ENCODE measurements at places on chromosomes 6 and 20.

DNA sequence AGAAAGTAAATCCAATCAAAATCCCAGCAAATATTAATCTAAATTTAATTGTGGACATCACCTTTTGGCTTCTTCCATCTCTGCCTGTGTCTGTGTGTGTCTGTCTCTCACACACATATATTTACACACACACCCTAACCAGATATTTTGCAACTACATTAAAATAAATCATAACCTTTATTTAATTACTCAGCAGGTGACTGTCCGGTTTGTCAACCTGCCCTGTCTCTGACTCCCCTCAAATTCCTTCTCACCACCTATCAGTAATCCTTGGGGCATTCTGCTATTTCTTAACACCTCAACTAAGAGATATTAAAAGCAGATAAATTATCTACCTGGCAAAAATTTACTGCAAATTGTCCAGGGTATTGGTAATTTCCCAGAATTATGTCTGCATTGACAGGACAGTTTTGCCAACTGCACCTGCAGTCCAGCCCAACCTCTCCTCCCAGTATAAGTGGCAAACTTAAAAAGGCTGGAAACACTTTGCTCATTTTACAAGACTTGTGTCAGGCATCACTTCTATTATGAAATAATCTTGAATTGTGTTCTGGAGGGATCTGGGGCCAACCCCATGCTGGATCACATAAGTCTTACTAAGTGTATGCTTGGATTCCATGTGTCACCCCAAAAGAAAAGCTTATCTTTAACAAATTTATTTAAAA is 216.1 kb downstream of the GMDS start:
- DNase-seq: no peak

DNA sequence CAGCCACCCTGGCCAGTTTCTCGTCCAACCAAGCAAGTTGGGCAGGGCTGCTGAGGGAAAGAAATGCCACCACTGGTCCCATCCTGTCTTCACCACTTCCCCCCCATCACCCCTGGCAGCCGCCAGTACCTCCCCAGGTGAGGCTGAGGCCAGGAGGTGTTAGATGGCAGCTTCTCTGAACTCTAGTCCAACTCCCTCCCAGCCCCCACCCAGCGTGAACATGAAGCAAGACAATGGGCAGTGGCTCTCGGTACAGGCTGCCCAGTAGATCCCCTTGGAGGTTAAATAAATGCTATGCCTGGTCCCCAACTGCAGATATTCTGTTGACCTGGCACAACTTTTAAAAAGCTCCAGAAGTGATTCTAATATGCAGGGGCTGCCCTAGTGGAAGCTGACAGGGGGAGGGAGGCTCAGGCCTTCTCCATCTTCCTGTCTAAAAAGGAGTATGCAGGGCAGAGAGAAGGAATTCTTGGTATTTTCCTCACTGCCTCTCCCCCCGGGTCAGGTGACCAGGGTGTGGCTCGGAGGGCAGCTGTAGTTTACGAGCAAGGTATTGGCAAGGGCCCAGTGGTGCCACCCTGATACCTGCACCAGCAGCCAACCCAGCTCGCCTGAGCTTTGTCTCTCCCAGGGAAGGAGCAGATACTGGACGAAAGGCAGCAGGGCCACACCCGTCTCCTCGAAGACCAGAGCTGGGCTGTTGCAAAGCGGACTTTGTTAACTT is 25.7 kb downstream of the KCNK5 start:
- DNase-seq: no peak

GRCh38 chr6:149440735-149441671 is 40.9 kb downstream of the SUMO4 start:
- no peak for DNase-seq

- DNase-seq: no peak
Measured at GRCh38 chr6:138638604-138639003, 135.0 kb upstream of the CCDC28A start.

DNA sequence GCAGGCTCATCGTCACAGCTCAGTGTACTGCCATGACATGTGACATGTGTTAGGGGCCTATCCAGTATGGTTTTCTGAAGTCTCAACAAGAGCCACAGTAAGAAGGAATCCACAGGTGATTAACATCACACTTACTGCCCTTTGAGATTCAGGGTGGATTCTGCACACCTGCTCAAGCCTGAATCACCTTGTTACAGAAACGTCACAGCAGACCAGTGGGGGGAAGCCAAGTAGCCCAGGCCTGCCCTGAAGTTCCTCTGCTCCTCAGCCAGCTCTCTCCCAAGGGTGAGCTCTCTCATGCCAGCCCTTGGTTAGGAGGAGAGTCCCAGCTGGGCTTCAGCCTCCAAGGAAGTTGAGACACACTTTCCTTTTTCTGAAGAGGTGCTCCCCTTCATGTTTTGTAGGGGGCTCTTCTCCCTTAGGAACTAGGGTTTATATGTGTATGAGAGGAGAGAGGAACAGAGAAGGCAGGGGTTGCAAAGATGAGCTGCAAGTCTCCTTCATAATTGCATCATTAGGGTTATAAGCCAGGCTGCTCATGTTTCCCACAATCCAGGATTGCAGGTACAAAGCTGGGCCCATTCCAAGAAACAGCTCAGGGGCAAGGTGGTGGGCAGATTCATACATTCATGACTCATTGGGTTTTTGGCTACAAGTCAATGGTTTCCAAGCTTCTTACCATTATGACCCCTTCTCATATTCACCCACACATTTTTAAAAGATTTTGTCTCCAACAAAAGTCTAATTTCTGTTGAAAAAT is 11.6 kb downstream of the GSS start:
- no peak for DNase-seq

GRCh38 chr6:113847447-113847846 is 9.7 kb upstream of the MARCKS start:
- no peak for DNase-seq

DNA sequence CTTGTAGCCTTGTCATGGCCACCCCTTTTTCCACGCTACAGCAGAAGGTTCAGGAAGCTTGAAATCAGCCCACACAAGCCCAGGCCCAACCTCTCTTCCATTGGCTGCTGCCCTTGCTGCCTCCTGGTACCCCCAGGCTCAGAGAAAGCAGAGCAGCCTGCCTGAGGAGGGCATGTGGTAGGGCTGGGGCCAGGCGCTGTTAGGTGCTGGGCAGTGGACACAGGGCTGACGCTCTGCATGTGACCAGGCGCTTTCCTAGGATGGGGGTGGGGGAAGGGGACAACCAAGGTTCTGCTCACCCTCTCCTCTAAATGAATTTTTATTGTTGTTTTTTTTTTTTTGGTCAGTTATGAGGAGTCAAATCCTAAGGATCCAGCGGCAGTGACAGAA is 36.3 kb upstream of the ID1 start:
- peak; percentile 59 for DNase-seq

GRCh38 chr6:31122791-31123706 is 2.8 kb upstream of the CDSN start:
- peak; percentile 48 for DNase-seq

- DNase-seq: no peak
Measured at GRCh38 chr20:32803092-32803491, 16.7 kb upstream of the MAPRE1 start.

- no peak for DNase-seq
Measured at GRCh38 chr6:46983007-46983411, 59.1 kb downstream of the ADGRF1 start.

- DNase-seq: peak; percentile 39
Measured at GRCh38 chr6:163414946-163415619, 565 bp downstream of the QKI start.

GRCh38 chr20:51059862-51060261 is 37.0 kb upstream of the KCNG1 start:
- no peak for DNase-seq

DNA sequence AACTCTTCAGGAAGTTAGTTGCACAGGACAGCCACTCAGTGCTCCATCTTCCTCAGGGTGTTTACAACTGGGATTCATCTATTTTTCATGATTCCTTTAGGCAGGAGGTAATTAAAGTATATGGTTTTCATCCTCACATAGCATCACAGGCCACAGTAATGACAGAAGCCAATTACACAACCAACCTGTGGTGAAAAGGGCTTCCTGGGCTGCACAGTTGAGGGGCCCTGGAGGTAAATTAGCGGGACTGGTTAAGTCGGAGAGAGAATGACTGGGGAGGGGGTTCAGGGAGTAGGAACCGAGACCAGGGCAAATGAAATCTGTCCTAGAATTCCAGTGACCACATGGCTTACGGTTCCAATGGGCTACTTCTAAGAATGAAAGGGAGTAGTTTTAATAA is 37.0 kb downstream of the BAK1 start:
- DNase-seq: no peak

DNA sequence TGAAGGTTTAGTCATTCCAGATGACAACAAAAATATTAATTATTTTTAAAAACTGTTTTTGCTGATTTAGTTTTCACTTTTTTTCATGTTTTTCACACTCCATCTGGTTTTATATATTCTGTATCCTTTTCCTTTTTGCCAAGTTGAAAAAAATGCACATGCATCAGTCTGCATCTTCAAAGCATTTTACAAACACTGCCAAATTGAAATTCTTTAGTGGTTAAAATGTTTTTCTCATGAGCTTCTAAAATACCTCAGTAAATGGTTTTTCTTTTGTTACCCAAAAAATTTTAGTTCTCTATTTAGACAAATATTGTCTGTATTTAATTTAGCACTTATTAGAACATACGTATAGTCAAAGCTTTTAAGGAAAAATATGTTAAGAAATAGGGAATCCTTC is 386.9 kb upstream of the HSF2 start:
- no peak for DNase-seq

GRCh38 chr6:87274660-87275274 is 47.6 kb upstream of the SMIM8 start:
- no peak for DNase-seq

- DNase-seq: no peak
Measured at GRCh38 chr6:73455865-73456629, 4.0 kb upstream of the CGAS start.

GRCh38 chr6:39785281-39785680 is 6.9 kb upstream of the DAAM2 start:
- no peak for DNase-seq

DNA sequence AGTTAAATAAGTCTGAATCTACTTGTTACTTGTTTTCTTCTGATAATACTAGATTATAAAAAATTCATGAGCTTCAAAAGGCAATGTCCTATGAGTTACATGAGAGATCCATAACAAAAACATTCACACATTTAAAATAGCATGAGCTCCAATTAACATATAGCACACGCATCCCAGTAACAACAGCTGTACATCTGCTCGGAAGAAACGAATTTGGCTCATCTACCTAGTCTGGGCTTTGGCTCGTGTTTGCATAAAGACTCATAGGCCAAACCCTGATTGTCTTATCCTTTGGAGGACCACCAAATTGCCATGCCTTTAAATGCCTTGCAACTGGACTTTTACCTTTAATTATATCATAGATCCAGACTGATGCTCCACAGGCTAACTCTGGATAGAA is 259.7 kb upstream of the CHD6 start:
- DNase-seq: no peak

- no peak for DNase-seq
Measured at GRCh38 chr6:53325785-53326184, 23.0 kb downstream of the ELOVL5 start.

- no peak for DNase-seq
Measured at GRCh38 chr20:25279403-25279802, 31.5 kb downstream of the PYGB start.

DNA sequence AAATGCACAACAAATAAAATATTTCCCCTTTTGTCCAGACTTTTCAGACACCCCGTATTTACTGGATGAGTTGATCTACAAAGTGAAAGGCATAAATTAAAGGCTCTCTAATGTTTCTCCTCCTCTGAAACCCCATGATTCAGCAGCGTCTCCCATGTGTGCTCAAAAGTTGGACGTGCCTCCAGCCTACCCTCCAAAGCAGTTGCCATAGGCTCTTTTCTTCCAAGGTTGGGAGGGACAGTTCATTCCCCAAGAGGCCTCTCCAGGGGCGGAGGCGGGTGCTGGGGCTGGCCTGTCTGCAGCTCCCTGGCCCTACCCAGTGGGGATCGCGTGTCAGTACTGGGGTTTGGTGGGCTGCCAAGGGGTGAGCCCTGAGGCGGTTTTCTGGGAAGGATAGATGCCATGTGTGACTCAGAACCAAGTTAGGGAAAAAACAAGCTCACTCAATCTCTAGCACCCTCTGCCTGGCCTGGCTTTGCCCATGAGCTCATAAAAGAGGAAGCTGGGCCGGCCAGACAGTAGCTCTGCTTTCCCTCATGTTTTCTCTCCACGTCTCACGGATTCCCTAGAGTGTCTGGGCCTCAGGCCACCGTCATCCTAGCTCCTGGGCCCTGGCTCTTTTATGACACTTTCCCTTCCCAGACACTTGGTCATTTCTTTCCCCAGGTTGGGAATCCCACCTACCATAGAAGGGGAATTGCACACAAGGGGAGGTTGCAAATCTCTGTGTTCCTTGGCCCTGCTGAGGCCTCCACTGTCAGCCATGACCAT is 8.0 kb upstream of the IER3 start:
- DNase-seq: peak; percentile 92

GRCh38 chr20:60011512-60012507 is 53.6 kb downstream of the CDH26 start:
- DNase-seq: no peak

GRCh38 chr6:133977983-133978895 is 25.2 kb downstream of the TBPL1 start:
- peak; percentile 57 for DNase-seq

DNA sequence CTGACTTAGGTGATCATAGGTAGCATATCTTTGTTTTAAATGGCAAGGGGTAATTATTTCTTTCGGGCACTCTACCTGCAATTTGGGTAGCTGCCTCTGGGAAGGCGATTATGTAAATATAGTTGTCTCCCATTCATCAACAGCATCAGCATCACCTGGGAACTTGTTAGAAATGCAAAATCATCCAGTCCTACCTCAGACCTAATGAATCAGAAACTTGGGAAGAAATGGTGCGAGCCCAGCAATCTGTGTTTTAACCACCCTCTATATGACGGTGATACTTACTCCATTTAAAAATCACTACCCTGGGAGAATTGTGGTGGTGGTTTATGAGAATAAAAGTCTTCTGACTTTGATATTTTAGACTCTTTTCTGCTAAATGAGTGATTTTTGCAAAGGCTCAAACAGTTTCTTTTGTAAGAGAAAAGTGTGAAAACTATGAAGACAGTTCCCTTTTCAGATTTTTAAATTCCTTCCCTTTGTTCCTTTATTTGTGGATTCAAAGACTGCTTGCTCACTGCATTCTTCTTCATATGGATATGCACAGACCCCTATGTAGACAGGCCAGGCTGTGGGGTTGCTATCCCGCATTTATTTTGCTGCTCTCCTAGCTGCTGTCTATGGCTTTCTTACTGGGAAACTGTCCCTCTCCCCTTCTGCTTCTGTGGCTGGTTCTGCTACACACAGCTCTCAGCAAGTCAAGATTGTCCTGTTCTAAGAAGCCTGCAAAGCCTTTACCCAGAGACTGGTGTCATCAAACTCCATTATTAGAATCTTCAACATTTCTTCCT is 365.3 kb downstream of the RNF144B start:
- DNase-seq: no peak

DNA sequence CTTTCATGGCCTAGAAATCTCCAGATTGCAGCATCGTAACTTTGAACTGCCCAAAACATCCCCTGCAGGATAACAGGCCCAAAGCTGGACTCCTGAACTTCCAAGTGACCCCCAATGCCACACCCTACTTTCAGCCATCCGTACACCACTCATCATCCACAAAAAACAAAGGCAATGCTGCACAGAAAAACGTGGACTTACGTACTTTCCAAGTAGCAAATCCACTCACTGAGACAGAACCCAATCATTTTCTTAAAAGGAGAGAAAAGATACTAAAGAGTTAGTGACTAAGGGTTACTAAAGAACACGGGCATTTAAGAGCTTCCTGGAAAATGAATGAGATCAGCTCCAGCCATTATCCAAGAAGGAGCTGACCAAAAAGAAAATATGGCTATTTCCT is 211.0 kb downstream of the WDR27 start:
- DNase-seq: no peak
